ENCODE measurements at places on chromosomes 3 and 15.

DNA sequence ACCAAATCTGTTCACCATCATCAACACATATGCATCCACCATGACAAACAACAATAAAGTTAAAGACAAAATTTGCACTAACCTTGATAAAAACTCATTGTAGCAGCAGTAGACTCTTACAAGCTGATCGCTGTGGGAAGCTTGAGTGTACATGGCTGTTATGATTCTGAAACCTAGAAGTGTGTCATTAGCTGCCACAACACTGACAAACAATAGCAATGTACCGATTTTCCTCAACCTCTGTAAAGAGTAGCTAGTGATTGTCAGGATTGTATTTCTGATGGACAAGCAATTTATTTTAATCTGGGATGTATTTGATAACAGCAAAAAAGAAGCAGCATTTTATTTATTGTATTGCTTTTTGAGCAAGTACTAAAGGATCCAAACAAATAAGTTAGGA, 1357.7 kb downstream of the ROBO1 start:
- no peak for DNase-seq

DNA sequence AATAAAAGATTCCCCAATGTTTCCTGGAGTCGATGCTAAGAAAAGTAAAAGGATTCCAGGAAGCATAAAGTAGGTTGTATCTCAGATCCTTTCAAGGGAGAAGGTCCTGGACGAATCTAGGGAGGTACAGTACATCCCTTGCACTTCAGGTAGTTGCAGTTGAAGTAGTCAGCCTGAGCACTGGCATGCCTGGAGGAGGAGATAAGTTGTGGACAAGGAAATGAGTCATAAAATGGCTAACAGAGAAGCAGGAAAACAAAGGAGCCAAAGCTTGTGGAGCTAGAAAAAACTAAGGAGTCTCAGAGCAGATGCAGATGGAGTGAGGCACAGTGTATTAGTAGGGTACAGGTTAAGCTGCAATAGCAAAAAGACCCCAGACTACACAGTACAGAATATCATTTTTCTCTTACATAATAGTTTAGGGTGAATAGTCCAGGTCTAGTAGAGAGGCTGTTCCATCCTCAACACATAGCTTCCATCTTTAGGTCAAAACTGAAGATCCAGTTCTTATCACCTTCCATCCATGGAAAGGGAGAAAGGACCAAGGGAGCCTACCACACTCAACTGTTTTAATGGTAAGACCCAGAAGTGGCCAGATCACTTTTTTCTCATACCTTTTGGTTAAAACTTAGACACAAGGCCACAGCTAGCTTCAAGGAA, 41.3 kb downstream of the COL6A5 start:
- no peak for DNase-seq

GRCh38 chr3:21750831-21751391, at the start of gene ZNF385D:
Gene ZNF385D, minus strand, starts transcription at chr3:21751210. Its CDS starts 294 bp downstream, at chr3:21750916.
- no peak for DNase-seq

DNA sequence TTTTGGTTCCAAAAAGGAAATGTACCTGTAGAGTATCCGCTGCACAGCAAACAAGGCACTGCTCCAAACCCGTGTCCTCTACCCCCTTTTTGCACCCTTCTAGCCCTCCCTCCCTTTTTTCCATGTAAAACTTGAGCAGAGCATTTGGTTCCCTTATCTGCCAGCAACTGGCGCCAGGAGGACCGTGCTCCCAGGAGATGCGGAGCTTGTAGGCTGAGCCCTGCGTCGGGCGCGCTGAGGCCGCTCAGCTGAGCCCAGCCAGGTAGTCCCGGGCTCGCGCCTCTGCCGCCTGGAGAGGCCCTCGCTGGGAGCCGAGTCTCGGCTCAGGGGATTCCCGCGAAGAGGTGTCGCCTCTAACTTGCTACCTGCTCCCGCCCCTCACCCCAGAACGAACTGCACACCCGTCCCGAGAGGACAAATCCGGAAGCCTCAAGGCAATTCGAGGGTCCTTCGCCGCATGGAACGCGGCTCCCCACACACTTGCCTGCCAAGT, 575 bp downstream of the TRPM7 start:
- DNase-seq: peak; percentile 41

GRCh38 chr15:52039925-52040781, 21.1 kb downstream of the MAPK6 start:
- DNase-seq: peak; percentile 43

DNA sequence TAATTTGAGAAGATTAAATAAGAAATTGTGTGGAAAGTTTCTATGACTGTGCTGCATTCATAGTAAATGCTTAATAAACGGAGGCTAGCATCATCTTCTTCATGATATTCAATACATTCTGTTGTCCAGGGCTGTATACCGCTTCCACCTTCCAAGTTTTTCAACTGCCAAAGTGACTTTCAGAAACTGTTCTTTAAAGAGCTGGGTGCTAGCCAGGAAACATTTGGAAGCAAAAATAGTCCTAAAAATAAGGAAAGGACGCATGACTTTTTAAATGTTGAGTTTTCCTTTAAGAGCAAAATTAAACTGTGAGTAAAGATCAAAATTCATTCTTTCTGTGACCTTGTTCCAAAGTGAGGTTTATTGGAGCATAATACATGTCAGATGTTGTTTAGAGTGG, 9.4 kb upstream of the ERC2 start:
- no peak for DNase-seq

DNA sequence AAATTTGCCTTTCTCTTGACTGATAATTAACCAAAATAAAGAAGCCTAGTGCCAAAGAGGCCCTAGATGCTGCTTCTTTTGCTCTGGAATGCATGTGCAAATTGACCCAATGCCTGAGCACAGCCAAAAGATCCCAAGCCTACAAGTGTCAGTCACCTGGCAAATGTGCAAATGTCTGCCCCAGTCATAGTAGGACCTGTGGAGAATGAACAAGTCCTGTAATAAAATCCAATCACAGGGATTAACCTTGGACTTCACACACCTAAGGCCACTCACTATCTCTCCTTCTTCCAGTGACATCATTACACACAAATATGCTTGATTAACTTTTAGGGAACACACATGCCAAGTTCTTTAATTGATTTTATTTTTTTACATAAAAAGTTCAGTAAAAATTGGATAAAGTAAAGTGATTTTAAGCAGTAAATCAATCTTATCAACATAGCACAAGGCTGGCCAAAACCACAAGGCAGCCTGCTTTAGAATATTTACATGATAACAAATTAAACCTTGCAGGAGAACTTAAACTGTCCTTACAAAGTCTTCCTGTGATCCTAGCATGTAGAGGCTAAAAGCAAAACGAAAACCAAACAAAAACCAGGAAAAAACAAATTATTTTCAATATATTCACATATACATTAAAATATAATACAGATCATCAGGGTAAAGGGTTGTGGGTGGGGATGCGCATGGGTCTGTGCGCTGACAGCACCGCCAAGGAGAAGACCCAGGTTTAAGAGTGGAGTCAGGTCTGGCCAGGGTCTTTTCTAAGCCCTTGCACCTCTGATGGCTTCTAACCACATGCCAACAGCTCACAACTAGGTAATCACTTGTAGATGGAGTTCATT, 36.8 kb downstream of the NBEAL2 start:
- no peak for DNase-seq

DNA sequence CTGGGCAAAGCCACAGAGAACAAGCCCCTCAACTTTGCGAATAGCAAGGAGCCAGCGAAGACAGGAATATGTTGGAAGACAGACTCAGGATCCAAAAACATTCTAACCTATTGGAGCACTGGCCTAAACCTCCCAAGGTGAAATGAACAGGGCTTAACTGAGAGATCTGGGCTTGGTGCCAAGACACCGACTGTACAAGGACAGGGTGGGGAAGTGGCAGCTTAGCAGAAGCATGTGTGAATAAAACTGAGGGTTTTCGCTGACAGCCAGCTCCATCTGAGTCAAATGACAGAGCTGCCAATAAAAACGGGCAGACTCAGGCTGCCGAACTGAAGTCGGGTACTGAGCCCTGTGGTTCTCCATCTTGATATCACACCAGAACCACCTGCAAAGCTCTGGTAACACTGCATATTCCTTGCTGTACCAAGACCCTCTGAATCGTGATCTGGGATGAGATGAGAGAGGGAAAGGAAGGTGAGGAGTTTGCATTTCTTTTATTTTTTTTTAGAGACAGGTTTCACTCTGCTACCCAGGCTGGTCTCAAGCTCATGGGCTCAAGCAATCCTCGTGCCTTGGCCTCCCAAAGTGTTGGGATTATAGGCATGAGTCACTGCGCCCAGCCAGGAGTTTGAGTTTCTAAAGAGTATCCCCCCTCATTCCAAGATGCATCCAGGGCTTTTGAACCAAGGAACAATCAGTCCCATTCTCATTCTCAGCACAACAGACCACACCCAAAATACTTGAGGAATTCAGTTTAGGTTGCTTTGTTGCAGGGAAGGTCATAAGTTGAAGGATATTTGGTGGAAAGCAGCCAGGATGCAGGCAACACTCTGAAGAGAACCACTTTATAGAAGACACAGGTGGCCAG, 6.0 kb upstream of the PLCB2 start:
- peak; percentile 64 for DNase-seq

DNA sequence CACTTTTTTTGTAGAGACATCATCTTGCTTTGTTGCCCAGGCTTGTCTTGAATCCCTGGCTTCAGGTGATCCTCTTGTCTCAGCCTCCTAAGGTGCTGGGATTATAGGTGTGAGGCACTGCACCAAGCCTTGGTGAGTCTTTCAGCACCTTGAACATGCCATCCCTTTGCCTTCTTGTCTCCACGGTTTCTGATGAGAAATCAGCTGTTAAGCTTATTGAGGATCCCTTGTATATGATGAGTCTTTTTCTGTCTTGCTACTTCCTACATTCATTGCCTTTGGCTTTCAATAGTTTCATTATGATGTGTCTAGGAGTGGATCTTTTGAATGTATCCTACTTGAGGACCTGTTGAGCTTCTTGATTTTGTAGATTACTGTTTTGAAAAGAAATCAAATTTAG, 35.9 kb upstream of the TMCC1 start:
- DNase-seq: no peak
